ENCODE measurements at places on chromosomes 3 and 15. TPM values are rescaled to one million over a fixed set of nuclear protein-coding genes. Genes with fewer than 3 reads are reported as not detected.
A peak's percentile ranks its signal among the peaks of the same experiment; 100 is the strongest.

- no peak for DNase-seq
Measured at GRCh38 chr3:153159771-153160397, 2.1 kb upstream of the RAP2B start.

- DNase-seq, result no peak
Measured at GRCh38 chr3:196763179-196763578, 23.5 kb downstream of the PAK2 start.

GRCh38 chr3:46906471-46907058 is 29.0 kb downstream of the PTH1R start:
- no peak for DNase-seq

- DNase-seq, result no peak
Measured at GRCh38 chr3:11289864-11290263, 17.7 kb downstream of the ATG7 start.

DNA sequence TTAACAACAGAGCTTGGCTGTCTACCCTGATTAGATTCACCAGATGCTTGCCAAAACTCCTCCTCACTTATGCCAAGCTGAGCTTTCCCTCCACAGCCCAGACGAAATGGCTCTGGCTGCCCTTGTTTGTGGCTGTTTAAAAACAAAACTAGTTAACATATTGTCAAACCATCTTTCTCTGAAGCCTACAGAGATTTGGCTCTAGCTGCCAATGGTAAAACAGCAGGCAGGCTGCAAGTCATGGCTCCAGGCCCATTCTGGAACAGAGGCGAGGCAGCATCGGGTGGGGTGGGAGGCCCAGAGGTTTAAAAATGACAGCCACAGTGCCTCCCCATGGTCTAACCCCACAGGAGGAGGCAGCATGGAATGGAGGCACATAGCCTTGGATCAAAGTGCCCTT is 75.9 kb downstream of the SCN5A start:
- DNase-seq, result no peak

DNA sequence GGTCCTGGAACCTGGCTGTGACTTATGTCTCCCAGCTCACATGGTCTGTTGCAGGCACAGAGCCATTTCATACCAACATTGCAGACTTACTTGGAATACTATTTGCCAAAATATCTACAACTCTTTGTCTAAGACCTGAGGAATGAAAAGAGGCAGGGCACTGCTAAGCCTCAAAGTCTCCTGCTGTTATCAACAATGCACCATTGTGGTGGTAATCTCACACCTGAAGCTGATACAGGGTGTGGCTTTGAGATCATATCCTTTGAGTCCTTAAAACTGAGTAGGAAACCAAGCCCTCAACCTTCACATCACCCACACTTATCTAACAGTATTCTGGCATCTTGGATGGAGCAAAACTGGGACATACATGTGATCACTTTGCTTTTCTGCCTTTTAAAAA is 782.0 kb downstream of the EPHA3 start:
- DNase-seq, result no peak

DNA sequence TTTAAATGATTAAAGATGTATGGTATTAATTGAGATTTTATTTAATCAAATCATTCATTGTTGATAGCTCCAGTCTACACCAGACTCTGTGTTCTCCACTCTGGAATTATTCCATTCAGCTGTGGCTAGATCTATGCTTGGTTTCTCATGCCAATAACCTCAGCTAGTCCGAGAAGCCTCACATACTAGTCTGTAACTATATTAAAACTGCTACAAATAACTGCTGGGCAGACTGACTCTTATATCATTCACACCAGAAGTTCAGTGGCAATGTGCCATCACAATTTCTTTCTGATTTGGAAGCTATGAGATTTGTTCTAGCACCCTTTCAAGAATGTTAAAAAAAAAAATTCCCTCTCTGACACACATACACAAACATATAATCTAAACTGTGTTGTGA is 947.3 kb downstream of the ROBO1 start:
- DNase-seq, result no peak

DNA sequence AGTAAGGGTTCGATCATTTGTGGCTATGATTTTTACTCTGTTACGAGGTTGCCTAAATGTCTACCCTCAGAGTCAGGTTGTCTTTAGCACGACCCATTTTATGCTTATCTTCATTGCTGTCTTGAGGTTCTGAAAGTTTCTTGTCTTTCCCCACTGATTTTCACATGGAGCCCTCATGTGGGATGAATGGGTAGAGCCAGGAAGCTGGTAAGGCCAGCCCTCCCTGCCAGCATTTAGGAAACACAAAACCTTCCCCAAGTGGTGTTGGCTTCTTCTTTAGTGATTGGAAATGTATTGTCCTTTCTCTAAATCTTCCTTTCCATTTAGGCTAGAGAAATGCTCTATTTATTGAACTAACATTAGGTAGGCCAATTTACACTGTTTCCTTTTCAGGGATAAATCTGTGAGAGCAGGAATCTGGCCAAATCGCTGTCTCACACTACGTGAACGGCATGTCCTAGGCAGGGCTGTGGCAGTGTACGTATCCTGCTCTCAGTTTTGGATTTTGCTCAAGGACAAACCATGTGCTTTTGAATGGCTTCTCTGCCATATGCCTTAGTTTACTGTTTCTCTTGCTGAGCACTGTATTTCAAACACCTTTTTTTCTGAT is 43.7 kb downstream of the MYZAP start:
- DNase-seq, result peak; percentile 31

DNA sequence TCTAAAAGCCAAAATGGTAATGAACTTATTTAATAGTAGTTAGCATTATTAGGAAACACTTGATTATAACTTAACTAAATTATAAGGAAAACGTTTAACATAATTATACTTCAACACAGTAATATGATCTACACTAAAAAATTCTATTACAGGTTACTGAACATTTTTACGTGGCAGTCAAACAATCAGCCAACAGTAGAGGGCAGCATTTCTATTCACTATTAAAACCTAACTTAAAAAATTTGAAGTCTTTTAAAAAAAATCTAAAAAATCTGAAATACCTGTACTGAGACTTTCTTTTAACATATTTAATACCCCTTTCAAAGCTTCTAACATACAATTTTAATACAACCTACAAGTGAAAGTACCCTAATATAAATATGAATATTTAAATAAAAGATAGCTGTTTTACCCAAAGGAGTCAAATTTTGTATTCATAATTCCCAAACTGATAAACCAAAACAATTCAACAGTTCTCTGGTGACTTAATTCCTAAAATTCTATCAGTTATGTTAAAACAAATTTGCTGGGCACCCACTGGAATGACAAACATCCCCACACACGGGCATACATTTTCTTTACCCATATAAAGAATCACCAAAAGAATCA is 41.5 kb downstream of the DLG1 start:
- peak; percentile 69 for DNase-seq

- no peak for DNase-seq
Measured at GRCh38 chr3:45551214-45552010, 43.1 kb upstream of the LIMD1 start.

GRCh38 chr3:197007296-197007940 is 22.2 kb downstream of the MELTF start:
- DNase-seq, result no peak

DNA sequence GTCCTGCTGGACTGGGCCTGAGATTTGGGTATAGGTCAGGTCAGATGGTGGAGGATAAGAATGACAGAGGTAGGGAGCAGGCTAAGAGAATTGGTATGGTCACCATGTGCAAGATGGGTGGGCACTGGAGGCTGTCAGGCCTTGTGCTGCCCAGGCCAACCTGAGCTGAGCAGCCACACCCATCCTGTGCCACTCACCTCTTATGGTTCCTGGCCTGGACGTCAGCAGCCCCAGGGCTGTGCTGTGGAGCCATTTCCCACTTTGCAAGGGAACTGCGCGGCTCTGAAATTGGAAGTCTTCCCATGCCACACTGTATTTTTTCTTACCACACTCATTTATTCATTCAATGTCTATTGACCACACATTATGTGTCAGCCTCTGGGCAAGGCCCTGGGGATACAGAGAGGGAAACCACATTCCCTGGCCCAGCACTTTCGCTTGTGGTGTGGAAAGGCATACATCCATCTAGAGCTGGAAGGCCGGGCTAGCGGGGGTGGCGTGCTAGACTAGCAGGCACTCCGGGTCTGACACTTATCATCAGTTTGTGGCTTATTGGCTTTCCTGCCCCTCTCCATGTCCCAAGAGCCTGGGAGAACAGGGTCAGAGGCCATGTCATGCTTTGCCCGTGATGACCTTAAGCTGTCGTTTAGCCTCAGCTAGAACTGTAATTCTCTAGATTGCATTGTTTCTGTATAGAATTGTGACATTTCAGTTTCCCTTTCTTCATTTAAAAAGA is 51.1 kb upstream of the POLG start:
- no peak for DNase-seq

GRCh38 chr3:192850451-192850981 is 67.1 kb downstream of the MB21D2 start:
- DNase-seq, result peak; percentile 18

DNA sequence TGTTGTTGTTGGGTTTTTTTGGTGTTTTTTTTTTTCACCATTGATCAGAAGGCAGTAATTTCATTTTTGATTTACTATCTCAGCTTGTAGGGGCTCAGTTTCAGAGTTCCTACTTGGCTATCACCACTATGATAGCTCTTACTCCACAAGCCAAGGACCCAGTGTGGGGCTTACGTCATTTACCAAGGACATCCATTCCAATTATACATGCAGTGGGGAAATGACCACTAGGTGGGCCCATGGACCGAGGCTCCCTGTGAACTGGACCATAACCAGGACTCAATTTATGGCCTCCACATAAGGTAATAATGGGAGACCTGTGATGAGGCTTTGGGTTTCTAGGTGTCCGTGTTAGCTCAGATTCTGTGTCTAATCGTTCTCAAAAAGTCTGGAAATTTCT is 67.5 kb upstream of the CACNA1D start:
- DNase-seq, result no peak

DNA sequence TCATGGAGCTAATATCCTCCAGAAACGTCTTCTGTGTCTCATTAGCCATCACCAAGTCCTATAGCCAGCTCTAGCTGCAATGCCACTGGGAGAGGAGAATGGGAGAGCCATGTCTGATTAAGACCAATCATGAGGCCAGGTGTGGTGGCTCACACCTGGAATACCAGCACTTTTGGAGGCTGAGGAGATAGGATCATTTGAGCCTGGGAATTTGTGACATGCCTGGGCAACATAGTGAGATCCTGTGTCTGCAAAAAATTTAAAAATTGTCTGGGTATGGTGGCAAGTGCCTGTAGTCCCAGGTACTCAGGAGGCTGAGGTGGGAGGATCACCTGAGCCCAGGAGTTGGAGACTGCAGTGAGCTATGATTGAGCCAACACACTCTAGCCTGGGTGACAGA is 13.1 kb downstream of the MGLL start:
- DNase-seq, result no peak

GRCh38 chr3:47772788-47773187 is 8.9 kb downstream of the SMARCC1 start:
- DNase-seq, result no peak

DNA sequence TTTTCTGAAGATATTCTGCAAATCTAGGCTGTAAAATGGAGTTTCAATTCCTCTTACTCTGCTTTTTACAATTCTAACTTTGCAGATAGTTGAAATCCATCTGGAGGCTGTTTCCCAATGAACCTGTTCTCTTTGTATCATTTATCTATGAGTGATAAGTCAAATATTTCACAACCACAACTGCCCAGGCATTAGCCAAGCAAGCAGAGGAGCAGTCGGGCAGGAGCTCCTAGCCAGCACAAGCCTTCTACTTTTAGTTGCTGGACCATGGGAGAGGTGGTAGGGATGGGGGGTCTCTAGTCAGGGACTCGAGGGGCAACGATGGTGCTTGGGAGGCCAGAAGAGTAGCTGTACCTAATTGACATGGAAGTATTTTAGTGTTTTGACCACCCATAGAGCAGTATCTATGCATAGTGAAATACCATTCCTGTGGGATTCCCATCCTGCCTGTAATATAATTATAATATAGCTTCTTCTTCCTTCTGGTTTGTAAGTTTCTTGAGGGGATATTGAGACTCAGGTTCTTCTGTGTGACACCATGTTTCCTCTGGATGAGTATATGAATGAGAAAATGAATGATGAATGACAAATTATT is 353.5 kb upstream of the IL12A start:
- DNase-seq, result no peak

DNA sequence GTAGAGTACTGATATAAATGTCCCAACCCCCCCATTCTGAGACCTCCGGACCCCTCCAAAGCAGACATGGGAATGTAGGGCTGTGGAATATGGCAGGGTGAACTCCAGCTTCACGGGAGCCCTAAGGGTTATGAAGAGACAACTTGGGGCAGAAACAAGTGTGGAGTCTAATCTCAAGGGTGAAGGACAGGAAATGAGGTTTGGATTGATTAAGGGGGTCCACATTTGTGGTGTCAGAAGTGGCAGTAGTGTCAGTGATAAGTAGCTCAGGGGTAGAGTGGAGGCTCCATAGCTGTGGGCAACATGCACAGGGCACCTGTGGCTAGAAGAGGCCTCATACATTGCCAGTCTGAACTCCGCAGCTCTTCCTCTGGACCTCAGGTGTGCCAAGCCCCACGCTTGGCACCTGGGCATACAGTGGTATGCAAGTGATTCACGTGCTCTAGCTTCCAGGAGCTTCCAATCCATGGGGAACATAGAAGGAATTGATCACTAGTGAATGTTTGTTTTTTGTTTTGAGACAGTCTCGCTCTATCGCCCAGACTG is 4.1 kb upstream of the P4HTM start:
- no peak for DNase-seq

DNA sequence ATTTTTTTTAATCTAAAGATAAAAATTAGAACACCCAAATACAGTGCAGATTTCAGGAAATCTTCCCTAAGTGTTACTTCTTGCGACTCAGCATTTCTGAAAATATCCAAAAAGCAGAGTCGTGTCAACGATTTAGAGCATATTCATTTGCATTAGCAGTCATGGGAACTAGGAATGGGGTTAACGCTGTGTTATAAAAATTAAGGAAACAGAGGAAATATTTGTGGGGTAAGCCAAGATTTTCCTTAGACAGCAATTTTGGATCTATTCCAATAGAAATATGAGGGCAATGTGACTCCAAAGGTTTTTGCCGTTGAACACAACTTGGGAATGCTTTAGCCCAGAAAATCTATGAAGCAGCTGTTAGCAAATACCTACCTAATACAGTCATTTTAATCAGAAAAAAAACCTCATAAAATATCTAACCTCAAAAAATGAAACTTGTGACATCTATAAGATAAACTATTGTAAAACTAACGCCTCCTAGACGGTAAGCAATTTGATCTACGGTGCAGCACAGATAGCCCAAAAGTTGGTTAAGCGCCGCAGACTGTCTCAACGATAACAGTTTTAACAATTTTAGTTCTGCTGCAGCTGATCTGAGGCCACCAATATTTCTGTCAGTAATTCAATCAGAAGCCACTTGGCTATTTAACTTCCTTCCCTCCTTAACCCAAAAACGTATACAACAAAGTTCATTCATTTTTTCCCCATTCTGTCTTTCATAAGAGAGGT is 5.8 kb upstream of the ATP11B start:
- peak; percentile 24 for DNase-seq

SCN11A gene
- 0.13 TPM for total RNA-seq

KNL1 gene
- 14.2 TPM for total RNA-seq

CRYGS gene
- total RNA-seq, result 0.89 TPM

LSAMP gene
- total RNA-seq, result not detected

SNRPA1 gene
- 11.0 TPM for total RNA-seq

MOBP gene
- not detected for total RNA-seq

KIF7 gene
- total RNA-seq, result 0.64 TPM

TEX55 gene
- not detected for total RNA-seq

MASP1 gene
- 0.77 TPM for total RNA-seq

ZPLD1 gene
- not detected for total RNA-seq

MUC20 gene
- total RNA-seq, result under 0.01 TPM
